ENCODE measurements at places on chromosomes 2 and 18.

GRCh38 chr2:160214461-160215445 is 14.7 kb upstream of the ITGB6 start:
- peak; percentile 95 for DNase-seq

- peak; percentile 60 for DNase-seq
Observed at GRCh38 chr2:43540021-43540779, 55.6 kb downstream of the THADA start.

GRCh38 chr18:41153871-41154270 is 801.2 kb upstream of the PIK3C3 start:
- no peak for DNase-seq

DNA sequence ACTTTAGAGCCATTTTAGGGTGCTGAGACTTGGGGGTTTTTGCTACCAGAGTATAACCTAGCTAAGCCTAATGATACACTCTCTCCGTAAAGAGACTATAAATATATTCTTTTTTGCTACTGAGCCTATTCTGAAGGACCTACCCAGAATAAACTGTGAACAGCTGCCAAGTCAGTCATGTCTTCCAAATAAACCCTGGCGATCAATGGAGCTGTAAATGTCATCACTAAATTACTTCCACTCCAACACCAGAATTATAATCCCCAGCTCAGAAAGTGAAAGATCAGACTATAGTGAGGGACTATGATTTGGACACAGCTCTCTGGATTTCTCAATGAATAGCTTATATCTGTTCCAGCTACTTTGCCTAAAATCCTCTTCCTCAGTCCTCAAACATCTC is 178.9 kb downstream of the METTL4 start:
- no peak for DNase-seq

DNA sequence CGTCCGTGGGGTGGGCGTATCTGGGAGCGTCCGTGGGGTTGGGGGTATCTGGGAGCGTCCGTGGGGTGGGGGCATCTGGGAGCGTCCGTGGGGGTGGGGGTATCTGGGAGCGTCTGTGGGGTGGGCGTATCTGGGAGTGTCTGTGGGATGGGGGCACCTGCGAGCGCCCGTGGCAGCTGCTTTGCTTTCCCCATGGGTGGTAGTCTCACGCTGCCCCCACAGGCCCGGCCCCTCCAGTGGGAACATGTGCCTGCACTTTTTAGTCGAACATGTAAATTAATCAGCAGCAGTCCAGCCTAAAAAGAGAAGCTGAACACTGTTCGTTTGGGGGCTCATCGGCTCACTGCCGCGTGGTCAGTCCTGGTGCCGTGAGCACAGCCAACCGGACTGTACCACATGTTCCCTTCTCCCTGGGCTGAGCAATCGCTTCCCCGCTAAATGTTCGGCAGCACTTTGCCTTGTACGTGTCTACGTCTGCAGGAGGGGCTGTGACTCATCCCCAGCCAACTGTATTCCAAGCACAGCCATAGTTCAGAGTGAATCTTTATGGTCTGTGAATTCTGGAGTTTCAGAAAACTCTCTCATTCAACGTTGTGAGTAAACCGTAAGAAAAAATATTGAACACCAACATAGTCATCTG is 271.5 kb downstream of the AGAP1 start:
- DNase-seq, result peak; percentile 76

GRCh38 chr18:574865-575645 is 5.1 kb upstream of the CETN1 start:
- peak; percentile 18 for DNase-seq

DNA sequence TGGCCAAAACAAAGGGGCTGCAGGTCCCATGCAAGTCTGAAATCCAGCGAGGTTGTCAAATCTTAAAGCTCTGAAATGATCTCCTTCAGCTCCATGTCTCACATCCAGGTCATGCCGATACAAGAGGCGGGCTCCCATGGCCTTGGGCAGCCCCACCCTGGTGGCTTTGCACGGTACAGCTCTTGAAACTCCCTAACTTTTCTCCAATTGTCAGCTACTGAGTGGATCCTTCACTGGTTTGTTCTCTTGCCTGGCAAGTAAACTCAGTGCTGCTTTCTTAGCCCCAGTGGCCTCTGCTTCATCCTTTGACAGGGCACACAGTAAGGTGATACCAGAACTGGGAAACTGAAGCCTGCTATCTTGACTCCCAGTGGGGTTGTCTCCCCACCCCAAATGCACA is 26.3 kb downstream of the SERPINB13 start:
- DNase-seq, result no peak

DNA sequence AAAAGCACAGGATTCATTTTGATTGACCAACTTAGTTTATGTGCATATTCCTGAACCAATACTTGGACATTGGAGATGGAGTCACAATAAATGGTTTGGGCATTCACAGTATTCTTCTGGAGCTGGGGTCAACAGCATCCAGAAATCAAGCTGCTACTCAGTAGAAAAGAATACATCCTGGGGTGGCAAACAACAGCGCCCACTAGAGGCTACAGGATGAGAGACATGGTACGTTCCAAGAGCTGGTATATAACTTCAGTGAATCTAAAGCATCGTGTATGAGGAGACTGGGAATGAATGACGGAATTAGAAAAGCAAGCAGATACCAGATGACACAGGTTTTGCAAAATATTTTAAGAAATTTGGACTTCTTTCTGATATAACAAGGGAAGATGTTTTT is 142.9 kb upstream of the FIGN start:
- no peak for DNase-seq

- DNase-seq, result no peak
Observed at GRCh38 chr18:37710726-37711125, 145.1 kb upstream of the CELF4 start.

- DNase-seq, result peak; percentile 69
Observed at GRCh38 chr2:106147159-106147558, 46.9 kb downstream of the UXS1 start.

DNA sequence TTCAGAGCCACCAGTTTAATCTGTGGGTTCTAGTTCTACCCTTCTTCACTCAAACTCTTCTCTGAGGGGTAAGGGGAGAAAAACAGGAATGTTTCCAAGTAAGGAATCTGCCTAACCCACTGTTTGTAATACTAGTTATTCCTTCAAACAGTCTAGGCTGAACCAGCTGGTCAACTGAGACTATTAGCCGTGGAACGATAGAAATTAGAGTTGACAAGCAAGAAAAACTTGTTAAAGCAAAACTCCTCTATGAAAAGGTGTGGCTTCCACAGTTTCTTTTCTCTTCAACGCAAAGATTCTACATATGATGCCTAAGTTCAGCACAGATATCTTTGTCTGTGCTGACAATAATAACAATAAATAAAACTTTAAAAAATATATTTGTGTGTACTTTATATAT is 11.5 kb downstream of the PAIP2B start:
- no peak for DNase-seq

GRCh38 chr2:134098321-134098720 is 155.6 kb upstream of the MGAT5 start:
- no peak for DNase-seq

- DNase-seq, result no peak
Observed at GRCh38 chr2:210072493-210072892, 70.1 kb downstream of the RPE start.

GRCh38 chr2:3641181-3641580 is 16.8 kb upstream of the ALLC start:
- no peak for DNase-seq

DNA sequence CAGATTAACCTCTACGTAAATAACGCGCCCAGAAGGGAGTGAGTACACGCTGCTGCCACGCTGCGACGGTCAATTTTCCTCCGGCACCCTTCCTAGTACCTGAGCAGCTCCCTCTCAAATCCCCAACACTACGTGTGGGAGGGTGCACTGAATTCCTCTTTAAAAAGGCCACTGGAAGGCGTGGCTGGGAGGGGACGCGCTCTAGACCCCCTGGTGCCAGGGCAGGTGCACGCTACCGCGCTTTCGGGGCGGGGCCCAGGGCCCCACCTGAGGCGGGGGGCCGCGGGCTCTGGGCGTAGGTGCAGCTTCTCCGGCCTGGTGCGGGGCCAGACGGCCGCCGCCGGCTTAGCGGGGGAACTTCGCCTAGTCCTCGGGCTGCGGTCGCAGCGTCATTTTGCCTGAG is 668 bp upstream of the ANKRD12 start:
- DNase-seq, result peak; percentile 54

GRCh38 chr18:61333746-61334490 is 688 bp downstream of the CDH20 start:
- peak; percentile 58 for DNase-seq

DNA sequence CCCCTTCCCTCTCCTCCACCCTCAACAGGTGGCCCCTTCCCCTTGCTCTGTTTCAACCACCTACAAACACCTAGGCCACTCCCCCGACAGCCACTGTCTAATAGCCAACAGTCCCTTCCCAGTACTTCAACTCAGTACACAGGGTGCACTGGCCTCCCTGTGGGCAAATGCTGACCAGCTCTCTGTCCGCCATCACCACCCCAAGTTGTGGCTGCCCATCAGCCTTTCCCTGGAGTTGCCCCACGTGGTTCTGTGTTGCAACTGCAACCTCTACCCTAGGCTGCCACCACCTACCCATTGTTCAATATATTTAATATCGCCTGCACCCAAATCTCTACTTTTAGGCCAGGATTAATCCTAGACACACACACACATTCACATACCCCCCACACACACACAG is 173.5 kb downstream of the MREG start:
- DNase-seq, result no peak

GRCh38 chr2:160967523-160967922 is 192.7 kb upstream of the TANK start:
- no peak for DNase-seq

GRCh38 chr2:11567631-11568031 is 33.8 kb downstream of the GREB1 start:
- DNase-seq, result no peak

DNA sequence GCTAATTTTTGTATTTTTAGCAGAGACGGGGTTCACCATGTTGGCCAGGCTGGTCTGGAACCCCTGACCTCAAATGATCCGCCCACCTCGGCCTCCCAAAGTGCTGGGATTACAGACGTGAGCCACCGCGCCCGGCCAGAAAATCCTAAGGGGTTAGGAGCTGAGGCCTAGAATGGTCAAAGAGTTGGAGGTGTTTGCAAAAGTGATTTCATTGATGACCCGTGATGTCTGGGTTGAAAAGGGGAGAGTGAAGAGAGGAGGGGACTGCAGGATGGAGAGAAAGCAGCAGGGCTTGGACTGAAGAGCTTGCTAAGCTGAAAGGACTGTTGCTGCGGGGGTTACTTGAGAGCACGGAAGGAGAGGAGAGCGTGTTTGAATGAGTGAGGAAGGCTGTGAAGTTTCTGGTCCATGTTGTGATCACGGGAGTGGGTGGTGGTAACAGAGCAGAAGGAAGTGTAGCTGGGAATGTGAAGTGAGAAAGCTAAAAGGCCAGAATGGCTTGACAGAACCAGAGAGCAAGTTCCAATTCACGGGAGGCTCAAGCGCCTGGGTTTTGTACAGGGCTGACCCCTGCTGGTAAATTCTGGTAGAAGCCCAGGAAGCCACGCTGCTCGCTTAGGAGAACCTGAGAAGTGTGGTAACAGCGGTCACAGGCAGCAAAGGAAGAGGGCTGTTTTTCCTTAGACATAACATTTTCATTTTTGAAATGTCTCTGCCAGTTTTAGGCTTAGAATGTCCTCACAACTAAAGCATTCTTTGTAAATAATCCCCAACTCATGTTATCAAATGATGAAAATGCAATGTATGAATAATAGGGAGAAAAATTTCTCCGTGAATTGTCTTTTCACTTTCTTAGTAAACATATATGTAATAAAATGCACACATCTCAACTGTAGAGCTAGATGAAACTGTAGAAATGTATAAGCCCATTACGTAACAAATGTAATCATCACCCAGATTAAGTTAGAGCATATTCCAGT is 40.5 kb upstream of the ACTR2 start:
- peak; percentile 90 for DNase-seq

- no peak for DNase-seq
Observed at GRCh38 chr2:109155553-109156451, 26.8 kb downstream of the SH3RF3 start.

Data from astrocyte of the hippocampus (primary cell).